ENCODE measurements at places on chromosomes 12 and 14.

GRCh38 chr14:85468816-85469215 is 61.1 kb upstream of the FLRT2 start:
- DNase-seq: no peak

DNA sequence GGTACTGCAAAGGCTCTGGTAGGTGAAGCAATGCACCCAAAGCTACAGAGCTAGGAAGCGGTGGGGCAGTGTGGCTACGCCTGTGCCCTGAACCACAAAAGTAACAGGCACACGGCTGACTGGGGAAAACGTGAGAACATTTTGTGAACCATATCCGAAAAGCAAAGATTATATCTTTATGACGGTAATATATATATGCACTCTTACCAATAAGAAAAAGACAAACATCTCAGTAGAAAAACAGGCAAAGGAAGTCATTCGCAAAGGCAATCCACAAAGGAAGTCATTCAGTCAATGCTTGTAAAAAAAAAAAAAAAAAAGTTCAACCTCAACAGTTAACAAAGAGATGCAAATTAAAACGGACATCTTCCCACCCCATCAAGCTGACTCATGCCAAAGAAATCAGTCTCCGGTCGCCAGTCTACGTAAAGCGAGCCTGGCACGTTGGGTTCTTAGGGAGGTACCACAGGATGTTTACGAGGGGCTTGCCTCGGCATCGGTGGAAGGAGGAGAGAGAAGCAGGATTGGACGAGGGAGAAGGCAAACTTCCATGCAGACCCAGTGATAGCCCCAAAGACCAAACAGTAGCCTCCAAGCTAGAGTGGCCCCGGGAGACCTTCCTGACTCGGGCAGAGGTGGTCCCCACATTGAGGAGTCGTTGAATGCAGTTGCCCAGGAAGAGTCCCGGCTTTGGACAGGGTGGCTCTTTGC is 39.4 kb upstream of the PPP2R5C start:
- DNase-seq: peak; percentile 69

DNA sequence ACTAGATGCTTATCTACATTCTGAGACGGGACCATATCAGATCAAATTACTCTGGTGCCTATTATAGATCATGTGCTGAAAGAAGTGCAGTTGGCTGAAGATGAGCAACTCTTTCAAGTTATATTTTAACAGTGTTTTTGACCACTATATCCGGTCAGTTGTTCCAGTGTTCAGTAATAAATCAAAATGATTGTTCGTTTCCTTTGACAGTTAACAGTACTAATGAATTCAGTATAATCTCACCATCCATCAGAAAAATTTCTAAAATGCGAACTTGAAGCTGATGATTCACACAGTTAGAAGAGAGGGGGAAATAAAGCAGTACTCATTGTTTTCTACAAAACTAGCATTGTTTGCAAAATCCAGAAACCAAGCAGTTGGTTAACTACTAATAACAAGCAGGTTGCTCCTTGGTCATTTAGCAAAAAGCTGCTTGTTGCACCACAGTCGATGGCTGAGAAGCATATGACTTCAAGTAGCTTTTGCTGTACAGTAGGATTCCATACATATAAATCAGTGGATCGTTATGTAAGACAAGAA is 2.3 kb downstream of the RPS6KA5 start:
- DNase-seq: no peak

DNA sequence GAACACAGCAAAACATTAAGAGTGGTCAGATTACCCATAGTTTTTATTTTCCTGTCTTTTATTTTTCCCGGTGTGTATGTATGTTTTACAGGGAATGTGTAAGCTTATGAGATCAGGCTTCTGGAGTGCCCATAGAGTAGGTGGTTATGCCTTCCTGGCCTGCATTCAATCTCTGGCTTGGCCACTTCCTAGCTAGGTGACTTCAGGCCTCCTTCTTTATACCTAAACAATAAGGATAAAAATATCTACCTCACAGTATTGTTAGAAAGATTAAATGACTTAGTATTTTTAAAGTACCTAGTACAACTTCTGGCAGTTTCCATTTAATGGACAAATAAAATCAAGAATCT is 42.4 kb downstream of the ITPR2 start:
- DNase-seq: no peak

GRCh38 chr12:60830381-60830780 is 1234.6 kb downstream of the SLC16A7 start:
- no peak for DNase-seq

- DNase-seq: no peak
These were observed 48.4 kb upstream of the JDP2 start for GRCh38 chr14:75379246-75379929.

GRCh38 chr14:76112889-76113624 is 38.7 kb upstream of the GPATCH2L start:
- DNase-seq: no peak

DNA sequence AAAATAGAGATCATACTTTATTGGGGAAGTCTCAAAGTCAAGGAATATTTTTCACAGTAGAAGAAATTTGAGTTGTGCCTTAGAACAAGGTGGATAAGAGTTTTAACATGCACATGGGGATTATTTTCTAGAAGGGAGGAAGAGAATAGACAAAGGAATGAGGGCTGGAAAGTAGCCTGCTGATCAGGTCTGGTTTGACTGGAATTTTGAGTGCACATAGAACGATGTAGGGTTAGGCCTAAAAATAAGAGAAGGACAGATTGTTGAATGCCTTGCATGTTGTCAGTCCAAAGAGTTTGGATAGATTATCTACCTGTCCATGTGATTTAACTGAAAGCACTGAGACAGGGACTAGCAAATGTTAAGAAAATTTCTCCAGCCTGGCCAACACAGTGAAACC is 87.2 kb downstream of the SRGAP1 start:
- DNase-seq: no peak

DNA sequence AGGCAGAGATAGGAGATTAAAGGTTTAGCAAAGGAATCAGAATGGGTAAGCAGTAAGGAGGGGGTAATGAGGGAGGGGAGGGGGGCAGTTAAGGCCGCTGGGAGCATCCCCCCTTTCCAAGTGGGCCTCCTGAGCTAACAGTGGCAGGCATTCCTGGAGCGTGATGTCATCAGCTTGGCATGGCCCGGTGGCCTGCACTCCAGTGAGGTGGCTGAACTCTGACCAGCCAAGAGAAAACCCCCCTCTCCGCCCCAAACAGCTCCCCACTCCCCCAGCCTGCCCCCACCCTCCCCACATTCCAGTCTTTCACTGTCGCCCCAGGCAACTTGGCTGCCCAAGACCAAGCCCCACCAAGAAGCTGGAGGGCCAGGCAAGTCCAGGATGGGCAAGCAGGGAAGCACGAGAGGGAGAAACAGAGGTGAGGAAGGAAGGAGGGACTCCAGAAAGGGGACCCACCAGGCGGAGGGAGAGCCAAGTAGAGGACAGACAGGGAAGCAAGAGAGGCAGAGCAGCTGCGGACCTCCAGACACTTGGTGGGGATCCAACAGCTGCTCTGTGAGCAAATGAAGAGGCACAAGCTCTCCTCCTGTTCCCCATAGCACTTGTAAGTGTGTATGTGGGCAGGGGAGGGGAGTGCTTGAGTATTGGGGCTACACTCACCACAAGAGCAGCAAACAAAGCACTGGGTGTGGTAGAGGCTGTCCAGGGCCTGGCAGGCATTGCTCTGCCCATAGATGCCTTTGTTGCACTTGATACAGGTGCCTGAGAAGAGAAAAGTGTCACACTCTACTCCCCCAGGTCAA is 4.5 kb downstream of the AJUBA start:
- no peak for DNase-seq

GRCh38 chr12:111169456-111169855 is 199.4 kb downstream of the PHETA1 start:
- DNase-seq: no peak
